H9 (cell line): ENCODE measurements at places on chromosomes 12 and 14. TPM values are rescaled to one million over a fixed set of nuclear protein-coding genes. Genes with fewer than 3 reads are reported as not detected.

DNA sequence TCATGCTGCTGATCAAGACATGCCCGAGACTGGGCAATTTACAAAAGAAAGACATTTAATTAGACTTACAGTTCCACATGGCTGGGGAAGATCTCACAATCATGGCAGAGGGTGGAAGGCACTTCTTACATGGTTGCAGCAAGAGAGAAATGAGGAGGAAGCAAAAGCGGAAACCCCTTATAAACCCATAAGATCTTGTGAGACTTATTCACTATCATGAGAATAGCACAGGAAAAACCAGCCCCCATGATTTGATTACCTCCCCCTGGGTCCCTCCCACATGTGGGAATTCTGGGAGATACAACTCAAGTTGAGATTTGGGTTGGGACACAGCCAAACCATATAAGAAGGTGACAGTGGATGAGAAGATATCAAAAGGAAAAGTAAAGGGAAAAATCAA lies 78.4 kb downstream of the CATSPERB start:
- DNase-seq, result no peak

Gene ERP27
- not detected in 2 replicates for total RNA-seq

Gene ANO2
- total RNA-seq, result 3.8 and 4.2 TPM in 2 replicates

Gene AJUBA
- 44.3 and 44.9 TPM in 2 replicates for total RNA-seq

Gene SOCS2
- 57.2 and 59.0 TPM in 2 replicates for total RNA-seq

Gene WIF1
- total RNA-seq, result 0.42 and 0.98 TPM in 2 replicates
